ENCODE measurements at places on chromosomes 1 and 21.

DNA sequence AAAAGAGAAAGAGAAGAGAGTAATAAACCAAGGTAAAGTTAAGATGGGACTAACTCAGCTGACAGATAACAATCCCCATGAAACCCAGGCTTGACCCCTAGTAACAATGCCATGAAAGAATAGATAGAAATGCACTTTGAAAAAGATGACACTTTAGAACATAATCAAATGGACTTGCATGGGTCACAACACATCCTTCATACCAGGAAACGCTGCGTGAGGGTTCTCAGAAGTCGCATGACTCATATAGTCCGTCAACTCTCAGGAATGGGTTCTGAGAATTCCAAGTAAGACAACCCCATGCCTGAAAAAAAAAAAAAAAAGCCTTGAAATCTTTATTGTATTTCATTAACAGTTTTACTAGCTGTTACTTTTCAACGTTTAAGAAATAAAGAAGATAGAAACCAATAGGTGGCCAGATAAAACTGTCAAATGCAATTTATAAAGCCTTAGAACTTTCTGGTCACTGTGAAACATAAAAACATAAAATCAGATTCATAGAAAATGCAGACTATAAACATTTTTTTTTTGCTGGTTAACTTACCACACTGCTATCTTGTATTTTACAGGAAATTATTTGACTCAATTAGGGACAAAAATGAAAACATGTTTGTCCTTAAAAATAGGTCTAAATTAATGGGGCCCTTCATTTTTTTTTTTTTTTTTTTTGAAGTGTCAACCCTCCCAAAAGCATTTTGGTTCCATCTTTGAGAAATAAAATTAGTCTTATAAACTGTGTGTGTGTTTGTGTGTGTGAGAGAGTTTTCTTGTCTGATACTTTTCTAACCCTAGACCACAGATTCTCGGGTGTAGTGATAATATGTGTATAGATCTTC is 202.1 kb downstream of the NCAM2 start:
- DNase-seq, result no peak

GRCh38 chr1:226772446-226773139 is 33.5 kb upstream of the ITPKB start:
- no peak for DNase-seq

DNA sequence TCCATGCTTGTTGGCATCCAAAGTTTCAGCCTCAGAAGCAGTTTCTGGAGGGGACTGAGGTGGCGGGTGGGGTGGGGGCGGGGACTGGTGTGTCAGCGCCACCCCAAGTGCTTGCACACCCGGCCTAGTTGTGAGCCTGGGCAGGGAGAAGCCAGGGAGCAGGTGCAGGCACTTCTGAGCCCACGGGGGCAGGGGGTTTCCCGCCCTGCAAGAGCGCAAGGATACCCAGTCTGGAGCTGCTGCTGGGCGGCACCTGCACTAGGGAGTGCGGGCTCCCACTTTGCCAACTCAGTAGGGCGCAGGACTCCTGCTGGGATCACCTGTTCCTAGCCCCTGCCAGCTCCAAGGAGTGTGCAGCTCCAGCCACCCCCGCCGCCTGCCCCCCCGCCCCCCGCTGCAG is 33.5 kb downstream of the MAGI3 start:
- no peak for DNase-seq

DNA sequence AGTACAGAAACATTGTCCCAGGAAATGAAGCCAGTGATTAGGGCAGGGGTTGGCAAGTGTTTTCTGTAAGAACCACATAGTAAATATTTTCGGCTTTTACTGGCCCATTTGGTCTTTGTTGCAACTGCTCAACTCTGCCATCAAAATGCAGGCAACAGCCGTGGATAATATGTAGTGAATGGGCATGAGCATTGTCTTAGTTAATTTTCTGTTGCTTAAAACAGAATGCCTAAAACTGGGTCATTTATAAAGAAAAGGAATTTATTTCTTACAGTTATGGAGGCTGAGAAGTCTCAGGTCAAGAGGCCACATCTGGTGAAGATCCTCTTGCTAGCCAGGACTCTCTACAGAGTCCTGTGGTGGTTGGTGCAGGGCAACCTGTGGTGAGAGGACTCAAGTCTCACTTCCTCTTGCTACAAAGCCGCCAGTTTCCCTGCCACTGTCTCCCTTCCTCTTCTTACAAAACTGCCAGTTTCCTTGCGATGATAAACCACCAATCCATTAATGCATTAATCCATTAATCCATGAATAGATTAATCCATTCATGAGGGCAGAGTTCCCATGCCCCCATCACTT is 166.4 kb downstream of the PSMG1 start:
- DNase-seq, result no peak

All from NCI-H1930 (cell line).